Keratinocyte (primary cell): ENCODE measurements at places on chromosomes 6 and 20.
A peak's percentile ranks its signal among the peaks of the same experiment; 100 is the strongest.

- DNase-seq: no peak
Measured at GRCh38 chr20:61499859-61500554, 247.9 kb downstream of the CDH4 start.

DNA sequence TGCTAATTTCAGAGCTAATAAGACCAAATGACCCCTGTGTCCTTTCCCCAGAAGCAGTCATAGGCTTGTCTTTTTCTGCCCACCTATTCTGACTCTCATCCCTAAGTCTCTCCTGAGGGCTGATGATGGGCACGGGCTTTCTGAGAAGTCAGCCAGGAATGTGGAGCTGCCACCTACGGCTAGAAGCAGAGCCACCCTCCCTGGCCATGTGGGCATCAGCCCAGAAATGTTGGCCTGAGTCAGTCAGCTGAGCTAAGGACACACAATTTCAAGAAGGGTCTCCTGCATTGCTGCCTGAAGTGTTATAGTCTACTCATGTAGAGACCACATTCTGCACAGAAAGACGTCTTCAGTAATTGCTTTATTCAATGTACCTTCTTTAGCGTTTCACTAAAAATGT lies 17.1 kb downstream of the MYLIP start:
- DNase-seq: no peak

GRCh38 chr6:85395746-85396145 lies 54.1 kb upstream of the NT5E start:
- DNase-seq: no peak

DNA sequence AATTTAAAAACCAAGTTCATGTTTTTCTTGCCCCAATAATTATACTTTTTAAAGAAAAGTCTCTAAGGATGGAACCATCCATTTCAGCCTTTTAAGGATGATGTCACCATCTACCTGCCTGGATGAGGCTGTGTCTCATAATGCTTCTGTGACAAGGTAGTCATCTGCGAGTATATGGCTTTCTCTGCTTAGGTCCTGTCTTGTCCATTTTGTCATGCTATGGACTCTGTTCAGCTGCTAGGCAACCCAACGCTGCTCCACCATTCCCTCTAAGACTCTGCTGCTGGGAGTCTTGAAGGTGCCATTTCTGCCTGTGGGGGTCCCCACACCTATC lies 459.8 kb upstream of the RUNX2 start:
- DNase-seq: no peak

DNA sequence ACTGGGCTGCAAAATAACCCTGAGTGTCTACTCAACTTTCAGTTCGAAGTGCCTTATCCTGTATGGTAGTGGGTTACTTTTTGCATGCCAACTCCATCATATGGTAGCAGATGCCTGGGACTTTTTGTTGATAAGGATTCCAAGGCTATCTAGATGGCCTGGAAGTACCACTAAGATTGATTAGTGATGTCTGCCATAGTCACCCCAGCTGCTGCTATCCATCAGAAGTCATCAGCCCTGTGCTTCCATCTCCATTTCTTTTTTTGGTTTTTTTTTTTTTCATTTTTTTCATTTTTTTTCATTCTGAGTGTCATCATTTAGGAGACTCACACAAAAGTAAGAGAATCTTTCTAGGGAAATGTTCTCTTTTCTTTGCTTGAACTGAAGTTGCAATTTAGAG lies 217.4 kb upstream of the PLCB4 start:
- DNase-seq: no peak

- no peak for DNase-seq
Measured at GRCh38 chr20:45392733-45393132, 14.6 kb upstream of the TP53TG5 start.

DNA sequence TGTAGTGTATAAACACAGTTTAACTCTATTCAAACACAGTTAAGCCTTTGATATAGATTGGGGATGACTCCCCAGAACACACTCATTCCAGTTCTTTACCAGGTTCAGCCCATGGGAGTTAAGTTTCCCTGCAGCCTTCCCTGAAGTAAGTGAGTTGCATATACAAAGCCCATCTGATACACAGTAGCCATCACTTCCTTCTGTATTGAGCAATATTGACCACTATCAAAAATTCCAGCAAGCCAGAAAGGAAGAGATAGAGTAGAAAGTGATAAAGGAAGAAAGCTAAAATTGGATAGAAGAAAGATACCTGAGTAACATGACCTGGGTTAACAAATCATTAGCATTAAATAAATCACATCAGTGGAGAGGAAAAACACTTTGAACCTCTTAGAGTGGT lies 34.6 kb downstream of the DEFB114 start:
- no peak for DNase-seq

DNA sequence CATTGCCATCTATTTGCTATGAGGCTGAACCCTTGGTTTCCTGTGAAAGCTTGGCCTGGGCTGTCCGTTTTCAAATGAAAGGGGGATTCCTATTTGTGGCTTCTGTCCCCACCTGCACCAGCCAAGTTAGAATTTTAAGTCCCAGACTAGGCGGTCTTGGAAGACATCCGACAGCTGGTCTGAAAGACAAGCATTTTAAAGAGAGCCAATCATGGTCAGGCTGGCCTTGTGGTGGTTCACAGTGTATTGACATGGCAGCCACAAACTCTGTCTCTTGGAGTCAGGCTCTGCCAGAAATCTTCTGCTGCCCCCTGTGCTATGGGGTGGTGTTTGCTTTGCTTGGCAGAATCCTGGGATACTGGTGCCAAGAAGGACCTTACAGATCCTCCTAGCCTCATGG lies 319.2 kb upstream of the MOCS1 start:
- no peak for DNase-seq

DNA sequence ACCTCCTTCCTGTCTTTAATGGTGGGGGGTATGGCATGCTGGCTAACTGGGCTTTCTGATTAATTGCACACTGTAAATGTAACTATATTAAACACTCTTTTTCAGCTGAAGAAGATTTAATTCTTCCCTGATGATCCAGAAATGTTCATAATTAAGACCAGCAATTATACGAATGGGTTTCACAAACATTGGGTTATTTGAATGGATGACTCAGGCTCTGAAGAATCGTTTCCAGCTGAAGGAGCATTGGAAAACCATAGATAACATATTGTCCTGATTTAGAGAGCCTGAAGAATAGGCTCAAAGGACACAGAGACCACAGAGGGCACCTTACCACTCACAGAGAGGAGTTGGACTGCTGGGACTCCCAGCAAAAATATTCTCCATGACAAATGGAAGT lies 130.7 kb upstream of the SSTR4 start:
- DNase-seq: no peak

DNA sequence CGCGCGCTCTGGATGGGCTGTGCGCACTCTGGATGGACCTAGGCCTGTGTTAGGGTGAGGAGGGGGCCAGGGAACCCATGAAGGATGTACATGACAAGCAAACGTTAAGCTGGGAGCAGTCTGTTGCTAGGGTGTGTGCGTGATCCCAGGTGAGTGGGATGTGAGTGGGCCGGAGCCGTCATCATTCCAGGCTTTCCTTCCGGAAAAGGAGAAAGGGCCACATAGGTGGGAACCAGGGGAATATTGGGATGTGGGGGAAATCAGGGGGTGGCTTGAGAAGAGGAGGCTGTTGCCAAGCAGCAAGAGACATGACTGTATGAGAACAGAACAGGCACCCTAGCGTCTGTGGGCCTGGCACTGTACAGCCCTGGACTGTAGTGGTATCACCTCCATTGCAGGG lies 49.7 kb upstream of the EPB41L1 start:
- no peak for DNase-seq

- DNase-seq: peak; percentile 97
Measured at GRCh38 chr20:58102744-58103516, 125.5 kb downstream of the ANKRD60 start.

DNA sequence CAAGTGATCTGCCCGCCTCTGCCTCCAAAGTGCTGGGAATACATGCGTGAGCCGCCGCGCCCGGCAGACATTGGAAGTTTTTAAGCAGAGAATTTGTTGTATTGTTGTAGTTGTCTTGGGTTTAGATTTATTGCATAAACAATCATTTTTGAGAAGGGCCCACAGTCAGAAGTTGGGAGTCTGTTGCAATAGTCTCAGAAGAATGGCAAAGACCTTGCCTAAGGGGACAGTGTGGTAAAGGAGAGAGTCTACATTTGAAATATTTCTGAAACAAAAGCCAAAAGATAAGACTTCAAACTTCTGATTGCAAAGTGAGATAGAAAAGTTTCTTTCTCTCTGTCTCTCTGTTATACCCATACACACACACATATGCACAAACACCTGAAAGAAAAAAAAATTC lies 22.5 kb downstream of the HFE start:
- DNase-seq: no peak

GRCh38 chr6:121033091-121033490 lies 301.2 kb downstream of the TBC1D32 start:
- DNase-seq: no peak

- DNase-seq: no peak
Measured at GRCh38 chr6:36920546-36920945, 34.0 kb upstream of the PI16 start.

GRCh38 chr6:11043378-11043960 lies 636 bp downstream of the ELOVL2 start:
- DNase-seq: no peak

DNA sequence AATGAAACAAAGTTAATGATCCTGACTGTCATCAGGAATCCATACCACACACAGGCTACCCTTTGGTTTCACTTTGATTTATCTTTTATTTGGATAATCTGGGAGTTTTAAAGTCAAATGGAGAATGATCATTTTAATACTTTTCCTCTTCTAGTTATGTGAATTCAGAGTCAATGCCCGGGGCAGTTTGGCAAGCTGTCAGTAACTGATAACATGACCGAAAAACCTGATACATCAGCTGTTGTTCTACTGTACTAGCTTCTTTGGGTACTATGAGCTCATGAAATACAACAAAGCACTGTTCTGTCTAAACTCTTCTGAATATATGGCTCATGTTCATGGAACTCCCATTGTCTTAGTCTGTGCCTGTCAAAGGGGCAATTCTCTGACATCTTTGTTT lies 30.2 kb downstream of the KLHL31 start:
- no peak for DNase-seq

DNA sequence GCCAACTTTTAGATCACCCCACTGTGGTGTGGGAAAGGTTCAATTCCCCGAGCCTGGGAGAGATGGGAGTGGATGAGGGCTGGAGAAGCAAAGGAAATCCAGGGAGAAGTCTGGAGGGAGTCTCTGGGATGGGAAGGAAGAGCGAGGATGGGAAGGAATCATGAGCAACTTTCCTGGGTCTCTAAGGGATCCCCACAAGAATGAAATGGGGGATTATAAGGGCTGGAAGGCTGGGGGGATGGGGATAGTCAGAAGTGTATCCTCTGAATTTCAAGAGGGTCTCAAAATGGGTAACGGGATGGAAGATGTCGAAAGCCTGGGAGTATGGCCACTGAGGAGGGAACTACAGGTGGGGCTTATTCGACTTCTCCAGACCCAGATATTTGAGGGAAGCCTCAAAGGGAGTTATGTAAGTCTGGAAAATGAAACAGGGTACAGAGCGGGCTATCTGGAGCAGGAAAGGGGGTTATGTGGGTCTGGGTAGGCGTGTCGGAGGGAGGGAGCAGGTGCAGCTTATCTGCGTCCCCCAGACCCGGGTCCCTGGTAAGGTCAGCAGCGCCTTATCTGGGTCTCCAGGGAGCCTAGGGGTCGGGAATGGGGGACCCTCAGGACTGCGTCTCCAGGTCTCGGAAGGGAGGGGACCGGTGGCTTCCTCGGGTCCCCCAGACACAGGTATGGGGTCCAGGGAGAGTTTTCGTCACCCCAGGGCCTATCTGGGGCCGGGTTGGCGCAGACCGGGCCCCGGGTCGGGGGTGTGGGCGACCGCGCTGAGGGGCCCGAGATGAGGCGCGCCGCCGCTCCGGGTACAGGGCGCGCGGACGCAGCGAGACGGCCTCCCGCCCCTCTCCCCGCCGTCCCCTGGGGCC lies 550 bp downstream of the PLAGL2 start:
- DNase-seq: no peak

- no peak for DNase-seq
Measured at GRCh38 chr20:10689385-10689784, 15.6 kb upstream of the JAG1 start.

GRCh38 chr6:156852147-156852857 lies 75.1 kb downstream of the ARID1B start:
- DNase-seq: no peak

- DNase-seq: no peak
Measured at GRCh38 chr6:125346926-125347563, 45.3 kb upstream of the HDDC2 start.

DNA sequence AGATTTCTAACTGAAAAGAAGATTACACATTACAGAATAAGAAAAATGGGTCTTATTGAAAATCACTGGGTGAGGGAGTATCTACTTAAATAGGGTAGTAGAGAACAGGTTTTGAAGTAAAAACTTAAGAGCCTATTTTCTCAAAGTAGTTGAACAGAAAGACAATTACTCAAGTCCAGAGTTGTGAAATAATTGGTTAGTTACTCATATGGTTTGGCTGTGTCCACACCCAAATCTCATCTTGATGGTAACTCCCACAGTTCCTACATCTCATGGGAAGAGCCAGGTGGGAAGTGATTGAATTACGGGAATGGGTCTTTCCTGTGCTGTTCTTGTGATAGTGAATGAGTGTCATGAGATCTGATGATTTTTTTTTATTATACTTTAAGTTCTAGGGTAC lies 1035.3 kb upstream of the GJE1 start:
- no peak for DNase-seq

DNA sequence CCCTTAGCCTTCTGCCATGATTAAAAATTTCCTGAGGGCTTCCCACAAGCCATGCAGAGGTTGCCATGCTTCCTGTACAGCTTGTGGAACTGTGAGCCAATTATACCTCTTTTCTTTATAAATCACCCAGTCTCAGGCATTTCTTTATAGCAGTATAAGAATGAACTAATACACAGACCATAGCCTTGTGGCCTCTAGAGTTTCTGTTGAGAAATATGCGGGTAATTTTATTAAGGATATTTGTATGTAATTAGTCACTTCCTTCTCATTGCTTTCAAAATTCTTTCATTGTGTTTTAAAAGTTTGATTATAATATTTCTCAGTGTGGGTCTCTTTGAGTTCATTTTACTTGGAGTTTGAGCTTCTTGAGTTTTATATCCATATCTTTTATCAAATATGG lies 484.9 kb downstream of the COL12A1 start:
- no peak for DNase-seq

DNA sequence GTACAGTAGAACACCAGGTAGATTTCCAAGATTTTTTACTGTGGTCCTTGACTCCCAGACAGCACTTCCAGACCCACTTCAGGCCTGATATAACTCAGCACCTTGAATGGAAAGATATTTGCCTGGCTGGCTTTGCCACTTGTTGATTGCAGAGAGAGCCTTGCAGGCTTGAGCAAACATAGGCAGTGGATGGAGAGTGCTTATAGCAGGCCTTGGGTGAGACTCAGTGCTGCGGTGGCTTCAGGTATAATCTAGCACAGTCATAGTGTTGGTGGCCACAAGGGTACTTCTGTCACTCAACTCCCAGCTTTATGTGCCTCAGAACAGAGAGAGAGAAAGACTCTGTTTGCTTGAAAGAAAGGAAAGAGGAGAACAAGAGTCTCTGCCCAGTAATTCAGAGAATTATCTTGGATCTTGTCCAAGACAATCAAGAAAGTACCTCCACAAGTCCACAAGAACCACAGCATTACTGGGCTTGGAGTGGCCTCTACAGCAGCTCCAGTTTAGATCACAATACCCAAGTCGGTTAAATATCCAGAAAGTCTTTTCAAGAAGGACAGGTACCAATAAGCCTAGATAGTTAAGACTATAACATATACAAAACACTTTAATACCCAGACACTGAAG lies 70.5 kb upstream of the FKBP1C start:
- no peak for DNase-seq

- DNase-seq: no peak
Measured at GRCh38 chr6:52560462-52560861, 16.4 kb downstream of the TRAM2 start.

- DNase-seq: no peak
Measured at GRCh38 chr6:8852332-8852731, 417.0 kb upstream of the SLC35B3 start.
